ENCODE measurements at places on chromosomes 5 and 9. TPM values are rescaled to one million over a fixed set of nuclear protein-coding genes. Genes with fewer than 3 reads are reported as not detected.

PCDHAC2 gene
- 0.71 TPM for total RNA-seq

NMUR2 gene
- not detected for total RNA-seq

SOX30 gene
- not detected for total RNA-seq

MOB3B gene
- total RNA-seq: 6.6 TPM

UAP1L1 gene
- total RNA-seq: 9.6 TPM

ARRDC3 gene
- 46.6 TPM for total RNA-seq

MYMK gene
- not detected for total RNA-seq

GRCh38 chr5:9207817-9208418 is 338.0 kb downstream of the SEMA5A start:
- no peak for DNase-seq
- H3K27ac ChIP-seq: no peak overlapping the region
- no peaks in the 10 kb centered on the region for H3K27me3 ChIP-seq
- H3K4me3 ChIP-seq: no peak overlapping the region
- H3K4me1 ChIP-seq: no peaks in the 10 kb centered on the region

- no peaks in the 10 kb centered on the region for H3K36me3 ChIP-seq
- no peaks in the 10 kb centered on the region for H3K27me3 ChIP-seq
- no peak overlapping the region for H3K27ac ChIP-seq
- no peaks in the 10 kb centered on the region for H3K4me1 ChIP-seq
These were observed 30.0 kb upstream of the FOXB2 start for GRCh38 chr9:76989501-76989900.

GRCh38 chr9:78261403-78262001 is 25.6 kb downstream of the CEP78 start:
- no peak overlapping the region for H3K4me3 ChIP-seq
- no peaks in the 10 kb centered on the region for H3K27me3 ChIP-seq
- H3K36me3 ChIP-seq: no peaks in the 10 kb centered on the region
- no peaks in the 10 kb centered on the region for H3K4me1 ChIP-seq
- H3K27ac ChIP-seq: no peak overlapping the region

DNA sequence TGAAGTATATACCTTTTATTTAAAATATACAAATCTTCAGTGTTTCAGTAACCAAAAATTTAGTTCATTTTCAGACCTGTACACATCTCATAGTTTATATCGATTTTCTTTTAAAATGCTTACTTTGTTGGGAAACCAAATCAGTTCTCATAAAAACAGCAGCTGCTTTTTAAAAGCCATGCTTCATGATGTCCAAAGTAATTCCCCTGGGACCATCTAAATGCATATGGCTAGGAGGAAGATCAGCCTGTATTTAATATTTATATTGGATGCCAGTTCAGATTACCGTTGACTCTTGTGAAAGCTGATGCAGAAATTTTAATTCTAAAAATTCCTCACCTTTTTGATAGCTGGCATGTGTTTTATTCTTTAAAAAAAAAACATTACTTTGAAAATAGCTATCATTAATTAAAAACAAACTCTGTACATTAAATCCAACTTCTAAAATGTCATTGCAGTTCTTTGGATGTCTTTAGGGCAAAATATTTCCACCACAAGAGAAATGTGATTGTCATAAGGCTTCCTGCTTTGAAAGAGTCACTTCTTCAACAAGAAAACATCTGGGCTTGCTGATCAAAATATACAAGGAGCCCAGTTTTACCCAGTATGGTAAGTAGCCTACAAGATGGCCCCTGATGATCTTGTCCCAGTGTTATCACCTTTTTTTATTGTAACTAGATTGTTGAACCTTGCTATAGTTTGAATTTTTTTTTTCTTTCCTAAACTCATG is 1242.9 kb upstream of the CDH6 start:
- H3K36me3 ChIP-seq: no peaks in the 10 kb centered on the region
- no peak overlapping the region for H3K4me3 ChIP-seq
- no peak overlapping the region for H3K27ac ChIP-seq
- no peaks in the 10 kb centered on the region for H3K4me1 ChIP-seq

DNA sequence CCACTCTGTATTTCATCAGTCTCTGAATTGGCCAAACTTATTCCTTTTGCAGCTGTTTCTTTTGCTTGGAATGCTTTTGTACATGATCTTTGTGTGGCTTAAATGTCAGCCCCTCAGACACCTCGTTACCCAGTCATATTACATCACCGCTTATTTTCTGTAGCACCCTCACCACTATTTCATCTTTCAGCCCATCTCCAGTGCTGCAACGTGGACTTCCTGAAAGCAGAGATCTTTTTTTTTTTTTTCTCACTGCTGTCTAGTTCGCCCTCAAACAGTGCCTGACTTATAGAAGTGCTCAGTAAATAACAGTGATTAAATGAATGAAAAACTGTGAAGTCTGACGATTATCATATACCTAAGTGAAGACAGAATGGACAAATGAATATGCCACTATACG is 835 bp downstream of the SRA1 start:
- H3K27ac ChIP-seq: no peak overlapping the region
- H3K4me1 ChIP-seq: peaks cover 20% of the 10 kb centered on the region
- DNase-seq: no peak

- no peaks in the 10 kb centered on the region for H3K27me3 ChIP-seq
- H3K36me3 ChIP-seq: peaks cover 8% of the 10 kb centered on the region
- DNase-seq: no peak
- H3K4me1 ChIP-seq: peaks cover 68% of the 10 kb centered on the region
These were observed 4.3 kb downstream of the CSNK1A1 start for GRCh38 chr5:149546974-149547373.

- peak overlapping the region; percentile 62 for H3K4me3 ChIP-seq
- DNase-seq: no peak
- no peaks in the 10 kb centered on the region for H3K36me3 ChIP-seq
- no peaks in the 10 kb centered on the region for H3K4me1 ChIP-seq
These were observed 16.7 kb downstream of the FGD3 start for GRCh38 chr9:92963831-92964606.

DNA sequence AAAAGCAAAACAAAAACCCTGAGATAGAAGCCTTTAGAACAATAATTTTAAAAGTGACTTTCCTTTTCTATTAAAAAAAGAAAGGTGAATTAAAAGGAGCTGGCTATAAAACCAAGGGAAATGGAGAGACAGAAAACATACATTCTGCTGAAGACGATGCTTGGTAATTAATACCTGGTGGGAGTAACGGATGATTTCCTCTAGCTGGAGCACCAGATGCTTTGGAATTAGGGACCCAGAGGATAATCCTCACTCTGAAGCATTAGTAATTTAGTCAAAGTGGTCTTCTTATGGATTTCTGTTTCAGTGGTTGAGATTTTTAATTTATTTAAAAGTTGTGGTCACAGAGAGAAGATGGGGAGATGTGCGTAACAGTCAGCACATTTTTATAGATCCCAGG is 982.5 kb downstream of the TLE4 start:
- H3K27ac ChIP-seq: no peak overlapping the region
- peaks cover 9% of the 10 kb centered on the region for H3K4me1 ChIP-seq
- no peak for DNase-seq
- H3K27me3 ChIP-seq: no peaks in the 10 kb centered on the region
- no peak overlapping the region for H3K4me3 ChIP-seq

- H3K27me3 ChIP-seq: no peaks in the 10 kb centered on the region
- DNase-seq: no peak
- H3K4me3 ChIP-seq: no peak overlapping the region
- H3K36me3 ChIP-seq: no peaks in the 10 kb centered on the region
These were observed 42.8 kb upstream of the IL6ST start for GRCh38 chr5:56037531-56038010.

- DNase-seq: peak; percentile 27
- H3K27me3 ChIP-seq: no peaks in the 10 kb centered on the region
- no peak overlapping the region for H3K4me3 ChIP-seq
These were observed 138.4 kb upstream of the ZNF618 start for GRCh38 chr9:113737517-113738271.

- no peaks in the 10 kb centered on the region for H3K36me3 ChIP-seq
- H3K4me1 ChIP-seq: no peaks in the 10 kb centered on the region
- no peak overlapping the region for H3K4me3 ChIP-seq
- no peak overlapping the region for H3K27ac ChIP-seq
- no peak for DNase-seq
These were observed 1498.8 kb downstream of the MAT2B start for GRCh38 chr5:165004175-165004574.

DNA sequence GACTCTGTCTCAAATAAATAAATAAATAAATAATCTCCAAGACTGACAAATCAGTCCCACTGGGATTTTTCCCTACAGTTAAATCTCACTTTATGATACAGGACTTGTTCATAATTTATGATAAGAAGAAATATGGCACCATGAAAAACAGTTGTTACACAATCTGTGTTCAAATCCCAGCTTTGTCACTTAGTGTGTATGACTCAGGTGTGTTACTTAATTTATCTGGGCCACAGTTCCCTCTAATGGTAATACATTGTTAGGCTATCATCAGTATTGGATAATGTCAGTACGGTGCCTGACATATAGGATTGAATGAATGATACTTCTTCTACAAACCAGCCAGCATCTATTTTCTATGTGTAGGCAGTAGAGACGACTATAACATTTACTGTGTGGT is 23.1 kb downstream of the SLC36A3 start:
- no peak overlapping the region for H3K27ac ChIP-seq
- no peak for DNase-seq
- H3K27me3 ChIP-seq: no peaks in the 10 kb centered on the region
- H3K4me3 ChIP-seq: no peak overlapping the region

- H3K4me3 ChIP-seq: no peak overlapping the region
- H3K27ac ChIP-seq: no peak overlapping the region
- peaks cover 2% of the 10 kb centered on the region for H3K36me3 ChIP-seq
These were observed 69.7 kb downstream of the SVEP1 start for GRCh38 chr9:110509792-110510191.

GRCh38 chr5:108382784-108383330 is 959 bp upstream of the FBXL17 start:
- no peaks in the 10 kb centered on the region for H3K36me3 ChIP-seq
- H3K27me3 ChIP-seq: no peaks in the 10 kb centered on the region
- H3K4me3 ChIP-seq: peak overlapping the region; percentile 96
- peak overlapping the region; percentile 94 for H3K27ac ChIP-seq
- no peak for DNase-seq
